ENCODE measurements at places on chromosomes 3 and 15.

DNA sequence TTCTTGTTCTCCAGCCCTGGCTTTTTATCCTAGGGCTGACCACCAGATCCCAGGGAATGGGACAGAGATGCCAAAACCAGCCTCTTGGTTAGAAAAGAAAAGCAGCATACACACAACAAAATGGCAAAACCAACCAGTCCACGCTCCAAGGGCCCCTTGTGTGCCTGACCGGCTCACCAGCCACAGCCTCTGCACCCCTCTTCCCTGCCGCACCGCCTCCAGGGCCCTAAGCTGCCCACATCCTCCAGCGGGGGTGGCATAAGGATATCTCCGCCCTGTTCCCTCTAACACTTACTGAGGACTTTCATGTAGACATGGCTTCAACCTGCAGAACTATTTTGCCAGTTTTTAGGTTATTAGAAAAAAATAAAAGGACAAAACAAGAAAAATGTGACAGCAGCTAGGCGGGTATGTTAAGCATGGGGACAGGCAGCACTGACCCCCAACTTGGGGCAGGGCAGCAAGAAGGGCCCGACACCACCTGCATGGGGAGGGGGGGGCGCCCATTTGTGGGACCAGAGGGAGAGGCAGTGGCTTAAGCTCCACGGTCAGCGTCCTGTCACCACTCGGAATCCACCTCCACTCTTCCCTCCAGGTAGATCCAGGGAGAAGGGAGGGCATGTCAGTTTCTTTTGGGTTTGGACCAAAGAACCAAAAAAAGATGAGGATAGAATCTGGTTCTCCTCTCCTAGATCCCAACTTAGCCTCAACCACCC is 49.1 kb downstream of the DHX30 start:
- DNase-seq, result no peak

DNA sequence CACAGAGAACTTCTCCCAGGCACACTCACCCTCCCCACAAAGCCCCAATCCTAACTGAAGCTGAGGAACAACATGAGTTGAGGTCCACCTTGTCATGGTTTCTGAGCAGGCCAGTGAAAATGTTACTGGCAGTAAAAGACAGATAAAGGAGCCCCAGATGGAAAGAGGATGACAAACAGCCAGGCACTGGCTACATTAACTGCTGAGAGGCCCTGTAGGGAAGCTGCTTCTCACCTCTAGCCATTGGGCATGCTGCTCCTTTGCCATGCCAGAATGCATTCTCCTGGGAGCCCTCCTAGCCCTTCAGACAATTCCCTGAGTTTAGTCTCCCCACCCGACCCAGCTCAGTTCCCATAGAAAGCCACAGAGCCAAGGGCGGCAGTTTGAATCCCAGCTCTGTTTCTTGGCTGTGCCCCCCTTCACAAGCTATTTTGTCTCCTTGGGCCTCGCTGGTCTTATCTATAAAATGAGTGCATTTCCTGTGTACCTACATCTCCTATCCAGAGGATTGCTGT is 60.5 kb downstream of the LMCD1 start:
- DNase-seq, result no peak

GRCh38 chr15:89106200-89106599 is 17.9 kb downstream of the ABHD2 start:
- no peak for DNase-seq

DNA sequence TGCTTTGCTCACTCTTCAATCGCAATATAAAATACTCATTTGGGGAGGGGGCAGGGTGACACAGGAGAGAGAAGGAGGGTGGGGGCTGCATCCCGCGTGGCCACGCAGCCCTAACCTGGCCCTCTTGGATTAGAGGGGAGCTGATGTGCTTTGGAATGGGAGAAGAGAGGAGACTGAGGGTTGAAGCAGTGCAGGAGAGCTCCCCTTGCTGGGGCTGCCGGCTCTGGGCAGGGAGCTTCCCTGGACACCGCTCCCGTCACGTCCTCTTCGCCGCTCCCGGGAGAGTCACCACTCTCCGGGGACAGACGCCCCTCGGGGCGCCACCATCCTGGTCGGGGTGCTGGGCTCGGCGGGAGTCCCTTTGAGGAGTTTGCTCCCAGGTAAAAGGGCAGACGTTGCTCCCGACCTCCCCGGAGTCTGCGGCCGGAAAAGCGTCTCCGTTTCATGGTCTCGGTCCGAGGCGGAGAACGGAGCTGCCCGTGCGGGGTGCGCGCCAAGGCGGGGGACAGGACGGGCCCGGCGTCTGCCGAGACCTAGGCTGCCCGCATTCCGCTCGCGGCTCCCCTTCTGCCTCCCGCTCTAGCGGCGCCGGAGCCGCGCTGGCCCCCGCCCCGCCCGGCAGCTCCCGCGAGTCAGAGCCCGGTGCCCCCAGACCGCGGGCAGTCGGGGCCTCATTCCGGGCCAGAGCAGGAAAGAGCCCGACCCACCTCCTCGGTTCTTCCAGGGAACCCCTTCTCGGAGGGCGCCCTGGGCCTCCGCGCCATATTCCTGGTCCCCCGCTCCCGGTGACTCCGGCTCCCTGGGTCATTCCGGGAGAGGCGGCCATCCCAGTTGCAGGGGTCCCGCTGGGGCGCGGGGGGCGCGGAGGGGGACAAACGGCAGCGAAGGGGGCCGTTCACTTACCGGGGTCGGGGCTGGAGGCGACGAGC is 603 bp downstream of the SLC7A14 start:
- no peak for DNase-seq

DNA sequence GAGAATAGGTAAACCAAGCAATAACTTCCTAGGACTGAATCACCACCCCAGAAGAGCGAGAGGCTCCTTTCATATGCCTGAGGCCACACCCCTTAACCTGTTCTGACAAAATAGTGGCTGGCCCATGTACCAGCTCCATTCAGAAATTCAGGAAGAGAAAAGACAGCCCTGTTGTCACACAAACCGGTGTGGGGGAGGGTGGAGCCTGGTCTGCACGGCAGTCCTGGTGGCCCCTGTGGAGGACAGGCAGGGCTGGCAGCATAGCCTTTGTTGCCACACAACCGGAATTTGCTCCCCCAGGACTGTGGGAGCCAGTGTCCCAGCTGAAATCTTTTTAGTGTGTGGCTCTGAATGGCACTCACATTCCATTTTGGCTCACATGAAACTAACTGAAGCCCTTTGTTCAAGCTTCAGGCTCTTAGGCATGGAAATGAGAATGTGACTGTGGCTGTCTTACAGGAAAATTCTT is 23.8 kb downstream of the RLBP1 start:
- no peak for DNase-seq

GRCh38 chr3:2372306-2372705 is 273.6 kb downstream of the CNTN4 start:
- DNase-seq, result no peak

GRCh38 chr3:170641510-170642236 is 55.8 kb upstream of the SLC7A14 start:
- no peak for DNase-seq

- DNase-seq, result no peak
These were observed 52.5 kb upstream of the CHRM5 start for GRCh38 chr15:33915571-33916407.

GRCh38 chr3:170809975-170810357 is 60.0 kb downstream of the RPL22L1 start:
- no peak for DNase-seq

DNA sequence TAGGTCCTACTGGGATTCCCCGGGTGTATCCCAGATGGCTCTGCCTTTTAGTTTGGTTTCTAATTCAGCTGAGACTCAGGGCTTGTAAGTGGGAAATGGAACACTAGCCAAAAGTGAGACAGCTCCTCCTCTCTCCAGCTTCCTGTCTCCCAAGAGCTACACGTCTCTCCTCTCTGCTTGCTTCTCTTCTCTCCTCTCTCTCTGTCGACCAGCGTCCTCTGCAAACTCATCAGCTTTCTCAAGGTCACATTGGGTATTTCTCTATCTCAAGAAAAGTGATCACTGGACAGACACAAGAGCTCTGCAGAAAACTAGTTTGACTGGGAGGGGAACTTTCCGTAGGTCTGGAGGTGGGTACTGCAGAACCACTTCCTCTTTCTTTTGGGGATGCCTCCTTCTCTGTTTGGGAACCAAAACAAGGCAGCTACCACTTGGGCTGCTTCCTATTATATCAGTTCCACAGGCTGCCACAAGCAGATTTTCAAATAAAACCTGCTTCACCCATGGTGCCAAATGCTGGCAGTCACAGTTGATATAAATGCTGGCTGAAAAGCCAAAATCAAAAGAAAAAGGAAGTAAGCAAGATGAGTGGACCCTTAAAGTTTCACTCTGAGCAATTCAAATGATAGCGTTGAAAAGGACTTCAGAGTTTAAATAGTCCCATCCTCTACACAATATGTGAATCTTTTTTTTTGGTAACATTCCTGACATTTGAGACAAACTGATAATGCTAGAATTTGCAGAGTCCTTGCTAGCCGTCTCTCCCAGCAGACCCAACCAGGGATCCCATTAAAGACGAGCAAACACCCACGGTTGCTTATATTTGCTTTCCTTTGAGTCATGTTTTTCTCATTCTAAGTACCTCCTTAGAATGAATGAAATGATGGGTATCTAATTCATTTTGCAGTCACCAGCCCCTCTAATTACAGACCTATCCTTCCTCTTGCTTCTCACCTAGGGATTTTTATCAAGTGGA is 7.2 kb upstream of the DYNC1LI1 start:
- DNase-seq, result peak; percentile 58

GRCh38 chr3:160023476-160023875 is 34.8 kb downstream of the IL12A start:
- no peak for DNase-seq

DNA sequence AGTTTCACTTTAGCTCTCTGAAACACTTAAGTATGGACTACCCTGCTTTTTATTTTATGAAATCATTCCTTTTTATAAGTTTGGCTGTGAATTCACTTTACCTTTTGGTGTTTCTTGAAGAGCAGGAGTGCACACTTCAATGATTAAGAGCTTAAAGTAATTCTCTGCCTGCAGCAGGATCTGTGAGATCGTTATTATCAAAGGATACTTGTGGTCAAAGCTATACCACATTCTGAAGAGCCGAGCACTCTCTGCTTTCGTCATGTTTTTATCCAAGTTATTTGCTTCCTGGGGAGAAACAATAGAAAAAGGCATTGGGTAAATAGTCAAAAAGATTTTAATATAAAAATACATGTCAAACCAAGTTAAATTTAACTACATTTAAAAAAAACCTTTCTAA is 243.7 kb downstream of the CHST2 start:
- DNase-seq, result peak; percentile 25

DNA sequence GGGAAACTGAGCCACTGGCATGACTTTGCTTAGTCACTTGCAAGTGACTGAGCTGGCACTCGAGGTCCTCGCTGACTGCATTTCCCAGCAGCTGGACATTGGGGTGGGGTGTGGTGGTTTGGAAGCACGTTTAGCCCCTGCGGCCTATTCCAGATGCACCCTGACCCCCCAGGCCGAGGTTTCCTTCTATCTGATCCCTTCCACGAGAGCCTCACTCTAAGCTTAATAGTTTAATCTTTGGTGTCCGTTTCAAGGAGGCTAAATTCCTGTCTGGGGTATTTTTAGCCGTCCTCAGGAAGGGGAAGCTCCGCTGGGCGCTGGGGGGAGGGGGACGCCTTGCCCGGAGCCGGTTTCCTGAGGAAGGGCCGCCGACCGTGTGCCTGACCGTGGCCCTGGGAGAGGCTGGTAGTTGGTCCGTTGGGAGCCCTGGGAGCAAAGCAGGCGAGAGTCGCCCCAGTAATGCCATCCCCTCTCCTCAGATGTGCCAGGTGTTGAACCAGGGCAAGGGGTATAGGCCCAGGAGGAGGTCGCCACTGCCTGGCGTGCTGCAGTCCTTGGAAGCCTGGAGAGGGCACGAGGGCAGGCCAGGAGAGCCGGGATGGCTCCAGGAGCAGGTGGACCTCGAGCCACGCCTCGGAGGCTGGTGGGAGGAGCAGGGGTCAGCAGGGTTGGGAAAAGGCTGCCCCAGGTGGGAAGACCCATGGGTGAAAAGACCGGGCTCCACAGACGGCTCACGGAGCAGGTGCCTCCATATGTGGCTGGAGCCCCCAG is 37.2 kb downstream of the IDH2 start:
- DNase-seq, result no peak

GRCh38 chr15:85377986-85378385 is 2.4 kb upstream of the AKAP13 start:
- no peak for DNase-seq

GRCh38 chr15:76663529-76663928 is 241.6 kb downstream of the SCAPER start:
- peak; percentile 30 for DNase-seq

DNA sequence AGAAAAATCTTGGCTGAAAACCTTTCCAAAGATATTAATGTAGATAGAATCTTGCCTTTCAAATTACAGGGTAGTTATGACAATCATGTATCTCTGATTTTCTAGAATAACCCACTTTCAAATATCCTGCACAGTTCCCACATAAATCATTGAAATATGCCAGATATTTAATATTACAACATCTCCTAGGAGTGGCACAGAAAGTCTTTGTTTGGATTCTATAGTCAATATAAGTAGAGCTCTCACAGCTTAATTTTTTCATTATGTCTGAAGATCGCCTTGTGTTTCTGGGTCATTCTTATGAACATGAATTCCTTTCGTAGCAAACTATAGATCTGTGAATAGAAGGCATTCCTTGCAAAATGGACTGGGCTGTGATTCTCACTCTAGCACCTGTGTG is 5.0 kb downstream of the RARB start:
- no peak for DNase-seq

- peak; percentile 53 for DNase-seq
These were observed 7.5 kb downstream of the GNB5 start for GRCh38 chr15:52183562-52184173.

DNA sequence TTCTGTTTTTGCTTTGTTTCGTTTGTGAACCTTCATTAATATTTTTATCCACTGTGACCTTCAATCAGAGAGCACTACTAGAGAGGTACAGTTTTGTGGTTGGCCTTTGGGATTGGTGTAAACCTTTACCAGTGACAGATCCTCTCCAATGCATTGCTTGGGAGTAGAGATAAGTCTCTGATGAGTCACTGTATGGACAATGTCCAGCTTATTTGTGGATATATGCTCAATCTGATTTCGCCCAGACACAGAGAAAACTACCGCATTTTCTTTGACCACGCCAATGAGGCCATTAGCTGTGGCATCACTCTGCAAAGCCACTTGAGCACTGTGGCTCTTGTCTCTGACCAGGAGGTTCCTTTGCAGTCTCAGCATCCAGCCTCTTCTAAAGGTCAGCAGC is 964.7 kb downstream of the TUSC7 start:
- DNase-seq, result no peak
